ENCODE measurements at places on chromosomes 12 and 14.

DNA sequence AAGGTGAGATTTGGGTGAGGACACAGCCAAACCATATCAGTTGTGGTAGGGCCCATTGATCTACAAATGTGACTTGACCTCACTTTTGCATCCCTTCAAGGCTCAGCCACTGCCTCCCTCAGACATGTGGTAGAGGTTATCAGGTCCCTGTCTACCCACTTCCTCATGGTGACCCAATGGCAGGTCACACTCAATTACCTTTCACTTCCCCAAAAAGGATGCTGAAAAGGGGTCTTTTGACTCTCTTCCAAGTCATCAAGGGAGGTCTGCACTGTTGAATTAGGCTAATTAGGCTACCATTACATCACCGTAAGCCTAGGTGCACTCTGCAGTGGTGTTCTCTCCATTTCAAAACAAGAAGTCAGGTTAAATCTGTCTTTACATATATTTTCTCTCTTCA, 22.6 kb upstream of the DRAM1 start:
- DNase-seq, result no peak

GRCh38 chr12:64058541-64059265, 163.4 kb downstream of the KICS2 start:
- no peak for DNase-seq

- no peak for DNase-seq
These were observed 109.0 kb downstream of the PLEKHA5 start for GRCh38 chr12:19238540-19238939.

DNA sequence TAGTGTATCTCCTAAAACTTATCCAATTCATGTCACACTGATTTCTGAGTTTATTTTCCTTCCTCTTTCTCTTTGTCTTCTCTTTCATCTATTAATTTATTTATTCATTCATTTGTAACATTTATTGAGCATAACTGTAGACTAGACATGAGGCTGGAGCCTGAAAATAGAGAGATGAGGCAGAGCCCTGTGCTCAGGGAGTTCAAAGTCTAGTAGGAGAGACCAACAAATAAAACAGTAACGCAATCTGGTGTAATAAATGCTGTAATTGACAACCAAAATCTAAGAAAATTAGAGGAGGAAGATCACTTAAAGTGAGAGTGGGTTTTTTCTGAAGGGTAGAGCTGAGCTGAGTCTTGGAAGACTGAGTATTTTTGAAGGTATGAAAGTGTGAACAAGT, 87.5 kb downstream of the POLR3B start:
- DNase-seq, result no peak

DNA sequence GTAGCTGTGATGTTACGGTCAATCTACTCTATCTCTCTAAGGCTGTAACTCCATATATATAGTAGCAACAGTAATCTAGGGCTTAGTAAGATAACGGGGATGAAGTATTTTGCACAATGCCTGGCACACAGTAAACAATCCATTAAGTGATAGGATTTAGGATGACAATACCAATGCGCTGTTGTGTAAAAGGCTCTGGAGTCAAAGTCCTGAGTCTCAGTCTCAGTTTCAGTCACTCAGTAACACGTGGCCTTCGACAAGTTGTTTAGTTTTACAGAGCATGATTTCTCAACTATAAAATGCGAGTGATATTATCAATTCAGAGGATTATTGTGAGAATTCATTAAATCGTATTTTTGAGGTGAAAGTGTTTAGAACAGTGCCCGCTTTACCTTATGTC, 162.4 kb downstream of the GARIN6 start:
- no peak for DNase-seq

DNA sequence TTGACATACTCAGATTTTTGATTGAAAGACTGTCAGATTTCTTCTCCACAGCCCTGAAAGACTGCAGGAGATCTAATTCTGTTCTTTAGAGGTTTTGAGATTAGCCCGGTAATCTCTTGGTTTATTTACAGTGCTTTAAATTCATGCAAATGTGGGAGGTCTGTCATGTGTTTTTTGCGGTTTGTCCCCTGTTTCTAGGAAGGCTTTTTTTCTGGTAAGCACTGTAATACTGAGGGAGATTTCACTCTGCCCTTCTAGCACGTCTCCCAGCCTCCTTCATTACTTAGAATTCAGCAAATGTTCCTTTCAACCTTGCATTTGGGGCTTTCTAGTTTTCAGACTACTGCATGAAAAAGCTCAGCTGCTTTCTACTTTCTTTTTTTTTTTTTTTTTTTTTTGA, 31.1 kb downstream of the GPHN start:
- no peak for DNase-seq

GRCh38 chr12:57340104-57340503, 89.1 kb upstream of the STAC3 start:
- DNase-seq, result peak; percentile 76

DNA sequence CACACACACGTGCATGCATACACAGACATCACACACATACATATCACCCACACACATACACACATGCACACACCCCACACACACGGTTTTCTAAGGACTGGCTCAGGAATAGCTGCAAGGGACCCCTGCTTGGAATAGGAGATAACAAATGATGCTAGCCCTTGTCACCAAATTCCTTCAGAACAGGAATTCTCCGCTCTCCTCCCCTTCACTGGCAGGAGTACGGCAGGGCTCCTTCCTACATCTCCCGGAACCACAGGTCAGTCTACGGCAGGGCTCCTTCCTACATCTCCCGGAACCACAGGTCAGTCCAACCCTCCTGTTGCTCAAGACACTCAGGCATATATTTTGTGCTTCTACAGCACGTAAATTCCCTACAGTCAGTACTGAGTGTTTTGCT, 23.9 kb downstream of the PHLDA1 start:
- no peak for DNase-seq

DNA sequence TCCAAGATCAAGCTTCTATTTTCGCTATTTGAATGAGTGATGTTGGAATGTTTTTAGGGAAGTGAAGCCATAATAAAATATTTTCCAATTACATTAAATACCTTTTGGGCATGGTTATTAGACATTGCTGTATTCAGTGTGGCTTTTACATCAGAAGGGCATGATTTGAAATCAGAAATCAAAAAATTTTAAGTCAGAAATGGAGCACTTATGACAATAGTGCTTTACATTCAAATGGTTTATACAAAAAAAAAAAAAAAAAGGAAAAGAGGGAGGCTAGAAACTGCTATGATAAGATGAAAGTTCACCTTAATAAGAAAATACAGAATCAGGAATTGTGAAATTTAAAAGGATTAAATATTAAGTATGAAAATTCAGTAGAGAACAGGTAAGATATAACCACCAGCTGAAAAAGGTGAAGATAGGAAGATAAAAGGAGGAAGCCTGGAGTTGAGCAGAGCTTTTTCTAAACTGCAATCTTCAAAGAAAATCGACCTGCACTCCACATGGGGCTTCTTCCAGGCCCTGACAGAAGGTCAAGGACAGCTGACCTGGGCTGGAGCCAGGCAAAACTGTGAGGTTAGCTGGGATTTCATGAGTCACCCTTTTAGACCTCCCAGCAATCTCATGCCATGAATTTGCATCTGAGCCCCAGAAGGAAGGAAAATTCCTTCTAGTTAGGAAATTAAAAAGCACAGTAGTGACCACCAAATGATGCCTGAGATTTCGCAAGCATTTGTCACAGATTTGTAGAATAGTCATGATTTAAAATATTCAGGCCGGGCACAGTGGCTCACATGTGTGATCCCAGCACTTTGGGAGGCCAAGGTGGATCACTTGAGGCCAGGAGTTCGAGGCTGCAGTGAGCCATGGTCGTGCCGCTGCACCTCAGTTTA, 23.4 kb upstream of the BMP4 start:
- peak; percentile 81 for DNase-seq

- peak; percentile 83 for DNase-seq
These were observed 16.4 kb downstream of the ACVRL1 start for GRCh38 chr12:51923506-51924365.

DNA sequence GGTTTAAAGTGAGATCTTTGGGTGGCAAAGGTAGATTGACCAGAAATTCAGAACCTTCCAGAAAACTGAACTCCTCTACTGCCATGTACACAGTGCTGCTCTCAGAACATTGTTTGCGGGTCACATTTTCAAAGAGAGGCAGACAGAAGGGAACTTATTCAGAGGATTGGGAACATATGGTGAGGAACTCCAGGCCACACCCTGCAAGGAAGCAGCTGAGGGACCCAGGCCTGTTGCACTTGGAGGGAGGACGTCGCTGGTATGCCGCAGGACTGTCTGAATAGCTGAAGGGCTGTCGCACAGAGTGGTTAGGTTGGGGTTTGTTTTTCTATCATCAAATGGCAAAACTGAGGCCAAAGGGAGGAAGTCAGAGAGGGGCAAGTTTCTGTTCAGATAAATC, 441.1 kb downstream of the DPF3 start:
- DNase-seq, result no peak

DNA sequence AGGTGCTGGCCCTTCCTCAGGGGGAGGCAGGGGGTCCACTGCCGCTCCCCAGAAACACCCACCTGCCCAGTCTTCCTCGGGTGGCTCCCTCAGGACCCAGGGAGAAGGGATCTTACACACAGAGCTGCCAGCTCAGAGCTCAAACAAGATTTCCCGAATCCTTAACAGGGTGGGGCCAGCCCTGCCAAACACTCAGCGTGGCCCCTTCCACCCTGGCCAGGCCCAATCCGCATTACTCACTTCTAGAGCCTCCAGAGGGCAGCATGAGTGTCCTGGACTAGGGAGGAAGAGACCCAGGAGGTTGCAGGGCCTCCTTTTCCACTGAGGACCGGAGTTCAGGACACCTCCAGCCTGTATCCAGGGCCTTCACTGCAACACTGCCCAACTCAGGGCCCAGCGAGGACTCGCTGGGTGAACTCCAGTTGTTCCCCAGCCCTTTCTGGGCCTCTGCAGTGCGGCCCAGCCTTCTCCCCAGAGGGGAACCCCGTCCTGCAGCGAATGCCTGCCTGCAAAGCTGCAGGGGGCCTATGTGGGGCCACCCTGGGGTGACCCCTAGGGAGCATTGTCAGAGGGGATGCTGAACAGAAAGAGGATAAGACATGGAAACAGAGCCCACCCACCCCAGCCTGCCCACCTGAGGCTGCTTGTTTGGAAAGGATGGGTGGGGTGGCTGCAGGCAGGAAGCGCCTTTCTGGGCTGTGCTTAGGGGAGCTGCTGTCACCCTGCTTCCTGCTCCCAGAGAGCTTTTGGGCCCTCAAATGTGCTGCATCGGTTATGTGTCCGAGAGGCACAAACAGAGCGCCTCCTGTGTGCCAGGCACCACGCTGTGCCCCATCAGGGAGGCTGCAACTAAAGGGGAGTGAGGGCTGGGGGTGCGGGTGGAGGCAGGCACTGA, 43.8 kb downstream of the CCNK start:
- peak; percentile 80 for DNase-seq

DNA sequence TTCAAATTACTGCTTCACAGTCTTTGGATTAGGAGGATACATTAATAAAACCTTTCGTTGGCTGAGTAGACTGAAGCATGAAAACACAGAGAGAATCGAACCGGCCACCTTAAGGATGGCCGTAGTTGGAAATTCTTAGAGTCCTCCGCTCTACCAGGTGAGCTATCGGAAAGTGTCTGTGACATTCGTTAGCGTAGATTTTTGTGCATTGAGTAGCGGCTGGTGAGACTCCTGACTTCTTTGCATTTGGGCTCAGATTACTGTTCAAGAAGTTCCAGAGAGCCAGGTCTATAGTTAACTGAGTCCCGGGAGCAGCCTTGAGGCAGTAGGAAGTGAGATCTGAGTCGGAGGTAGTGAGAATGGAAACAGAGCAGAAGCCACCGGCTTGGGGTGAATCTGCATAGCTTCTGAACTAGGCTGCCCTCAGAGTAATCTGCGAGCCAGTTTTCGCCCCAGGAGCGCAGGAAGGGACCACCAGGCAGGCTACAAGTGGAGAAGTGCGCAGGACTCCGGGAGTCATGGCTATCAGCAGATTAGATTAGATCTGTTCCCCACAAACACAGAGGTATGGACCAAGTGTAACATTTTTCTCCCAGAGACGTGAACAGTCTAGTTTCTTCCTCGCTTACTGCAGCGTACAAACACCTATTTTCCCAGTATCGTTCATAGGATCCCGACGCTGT, 11.0 kb downstream of the OR6S1 start:
- DNase-seq, result no peak

- DNase-seq, result no peak
These were observed 32.7 kb upstream of the LRTM2 start for GRCh38 chr12:1787714-1788113.

- DNase-seq, result no peak
These were observed 57.9 kb downstream of the GNS start for GRCh38 chr12:64701283-64701682.

DNA sequence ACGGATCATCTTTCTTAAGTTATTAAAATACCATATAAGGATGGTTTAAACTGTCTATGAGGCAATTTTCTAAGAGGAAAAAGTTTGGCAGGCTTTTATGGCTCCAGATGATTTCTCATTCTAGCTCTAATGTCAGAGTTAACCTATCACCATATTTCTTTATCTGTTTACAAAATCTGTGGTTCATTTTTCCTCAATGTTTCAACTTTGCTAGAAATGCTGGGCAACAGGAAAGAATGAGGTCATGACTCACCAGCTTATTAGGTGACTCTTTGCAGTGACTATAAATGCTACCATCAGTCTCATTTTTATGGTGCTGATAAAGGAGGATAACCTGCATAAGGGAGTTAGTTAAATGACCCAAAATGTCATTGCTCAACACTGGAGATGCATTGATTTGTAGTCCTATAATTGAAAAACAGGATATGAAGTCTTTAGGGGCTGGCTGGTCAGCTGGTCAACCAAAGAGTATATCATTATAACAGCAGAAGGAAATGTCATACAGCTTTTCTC, 45.3 kb upstream of the RAP1B start:
- DNase-seq, result peak; percentile 68

DNA sequence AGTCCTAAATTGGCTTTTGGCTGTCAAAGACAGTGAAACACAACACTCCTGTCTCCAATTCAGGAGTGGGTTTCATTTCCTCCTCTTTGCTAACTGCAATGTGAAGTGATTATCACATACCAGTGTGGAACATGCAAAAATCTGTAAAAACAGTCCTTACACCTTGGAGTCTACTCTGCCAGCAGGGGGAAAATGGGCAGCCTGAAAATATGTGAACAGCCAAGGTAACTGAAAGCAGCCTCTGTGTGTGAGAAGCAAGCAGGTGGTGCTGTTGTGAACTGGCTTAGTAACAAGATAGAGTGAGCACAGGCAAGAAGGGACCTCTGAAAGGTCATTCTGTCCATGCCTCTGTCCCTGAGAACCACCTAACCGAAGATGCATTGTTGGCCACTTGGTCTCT, 6.0 kb downstream of the PRMT8 start:
- DNase-seq, result no peak

GRCh38 chr12:127803545-127803944, 463.4 kb upstream of the TMEM132C start:
- no peak for DNase-seq

GRCh38 chr14:100587086-100587762, at the start of gene BEGAIN:
Gene BEGAIN, minus strand, starts transcription at chr14:100587417. Its CDS starts 127 bp downstream, at chr14:100587290.
- no peak for DNase-seq

DNA sequence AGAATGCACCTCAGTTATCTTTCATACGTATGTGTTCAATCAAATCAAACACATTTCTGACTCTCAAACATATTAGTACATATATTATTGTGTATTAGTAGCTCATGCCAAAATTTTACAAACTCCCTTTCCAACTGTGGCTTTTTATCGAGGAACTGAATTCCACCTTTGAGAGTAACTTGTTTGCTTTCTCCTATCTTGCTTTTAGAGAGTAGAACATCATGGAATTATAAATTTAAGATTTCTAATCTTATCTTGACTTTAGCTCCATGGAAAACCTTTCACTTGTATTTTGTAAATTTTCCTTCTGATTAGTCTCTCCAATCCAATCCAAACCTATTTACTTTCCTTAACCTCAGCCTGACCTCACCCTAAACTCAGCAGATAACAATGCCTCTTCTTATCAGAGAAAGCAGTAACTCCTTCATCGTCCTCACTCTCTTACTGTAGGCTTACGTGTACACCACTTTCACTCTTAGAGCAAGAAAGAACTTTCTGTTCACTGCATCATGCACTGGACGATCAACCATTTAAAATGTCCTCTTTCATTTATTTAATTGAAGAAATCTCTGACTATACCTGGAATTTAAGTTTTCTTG, 164.5 kb downstream of the TMTC3 start:
- no peak for DNase-seq
